ENCODE measurements at places on chromosomes 13 and 19.

- no peak for DNase-seq
These were observed 14.4 kb downstream of the PAK4 start for GRCh38 chr19:39139971-39140453.

DNA sequence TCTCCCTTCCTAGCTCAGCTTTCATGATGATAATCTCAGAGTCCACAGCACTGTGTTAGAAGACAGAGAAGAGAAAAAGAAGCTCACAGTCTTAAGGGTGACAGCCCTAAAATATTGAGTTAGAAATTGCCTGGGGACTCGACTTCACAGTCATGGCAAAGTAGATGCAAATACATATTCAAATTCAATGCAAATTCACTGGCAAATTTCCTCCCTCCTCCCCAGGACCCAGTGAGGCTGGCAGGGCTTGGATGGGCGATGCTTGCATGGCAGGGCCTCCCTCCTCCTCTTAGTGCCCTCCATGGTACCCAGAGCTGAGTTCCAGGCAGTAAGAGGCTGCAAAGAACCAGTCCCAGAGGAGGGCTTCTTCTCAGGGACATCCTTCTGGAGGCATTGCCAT is 115.6 kb upstream of the UQCRFS1 start:
- DNase-seq: no peak

GRCh38 chr13:28707629-28708427 is 10.9 kb downstream of the SLC46A3 start:
- peak; percentile 72 for DNase-seq

GRCh38 chr19:52366414-52366824 is 3.3 kb upstream of the ZNF880 start:
- no peak for DNase-seq

- DNase-seq: no peak
These were observed 449.8 kb downstream of the PCDH17 start for GRCh38 chr13:58081301-58081820.

DNA sequence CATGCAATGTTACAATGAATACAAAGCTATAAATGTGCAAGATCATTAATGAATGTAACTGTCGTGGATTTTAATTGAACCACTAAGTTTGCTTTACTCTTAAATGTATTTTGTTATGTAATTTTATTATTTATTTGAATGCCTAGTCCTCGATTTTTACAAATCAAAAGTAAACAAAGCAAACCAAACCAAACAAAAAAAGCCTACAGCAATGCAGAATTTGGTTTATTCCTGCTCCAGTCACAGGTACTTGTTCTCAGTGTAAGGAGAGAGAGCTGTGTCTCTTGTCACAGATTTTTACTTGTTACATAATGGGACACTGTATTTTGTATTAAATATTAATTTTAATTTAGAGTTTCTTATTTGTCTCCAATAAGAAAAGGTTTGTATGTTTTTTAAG is 584.3 kb upstream of the SLITRK6 start:
- DNase-seq: no peak
